Effector memory CD4-positive, alpha-beta T cell (primary cell): ENCODE measurements at places on chromosomes 12 and 14.

- no peaks in the 10 kb centered on the region for H3K27me3 ChIP-seq
- no peaks in the 10 kb centered on the region for H3K36me3 ChIP-seq
- no peaks in the 10 kb centered on the region for H3K4me1 ChIP-seq
- no peak overlapping the region for H3K27ac ChIP-seq
- H3K4me3 ChIP-seq: no peak overlapping the region
Measured at GRCh38 chr14:100841761-100842403, 16.0 kb downstream of the MEG3 start.

DNA sequence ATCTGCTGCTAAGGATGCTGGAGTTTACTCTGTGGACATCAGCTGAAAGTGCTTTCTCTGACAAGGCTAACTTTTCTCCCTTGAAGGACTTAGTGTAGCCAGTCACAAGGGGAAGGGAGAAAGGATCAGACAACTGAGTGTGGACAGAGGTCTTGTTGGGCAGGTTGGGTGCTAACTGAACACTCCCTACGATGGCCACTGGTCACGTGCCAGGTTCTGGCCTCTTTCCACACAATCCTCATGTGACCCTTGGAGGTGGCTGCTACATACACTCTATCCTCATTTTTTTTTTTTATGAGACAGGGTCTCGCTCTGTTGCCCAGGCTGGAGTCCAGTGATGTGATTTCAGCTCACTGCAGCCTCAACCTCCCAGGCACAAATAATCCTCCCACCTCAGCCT is 39.7 kb downstream of the FOXN4 start:
- no peaks in the 10 kb centered on the region for H3K4me1 ChIP-seq
- H3K36me3 ChIP-seq: peaks cover 5% of the 10 kb centered on the region
- H3K27ac ChIP-seq: no peak overlapping the region
- H3K27me3 ChIP-seq: no peaks in the 10 kb centered on the region

DNA sequence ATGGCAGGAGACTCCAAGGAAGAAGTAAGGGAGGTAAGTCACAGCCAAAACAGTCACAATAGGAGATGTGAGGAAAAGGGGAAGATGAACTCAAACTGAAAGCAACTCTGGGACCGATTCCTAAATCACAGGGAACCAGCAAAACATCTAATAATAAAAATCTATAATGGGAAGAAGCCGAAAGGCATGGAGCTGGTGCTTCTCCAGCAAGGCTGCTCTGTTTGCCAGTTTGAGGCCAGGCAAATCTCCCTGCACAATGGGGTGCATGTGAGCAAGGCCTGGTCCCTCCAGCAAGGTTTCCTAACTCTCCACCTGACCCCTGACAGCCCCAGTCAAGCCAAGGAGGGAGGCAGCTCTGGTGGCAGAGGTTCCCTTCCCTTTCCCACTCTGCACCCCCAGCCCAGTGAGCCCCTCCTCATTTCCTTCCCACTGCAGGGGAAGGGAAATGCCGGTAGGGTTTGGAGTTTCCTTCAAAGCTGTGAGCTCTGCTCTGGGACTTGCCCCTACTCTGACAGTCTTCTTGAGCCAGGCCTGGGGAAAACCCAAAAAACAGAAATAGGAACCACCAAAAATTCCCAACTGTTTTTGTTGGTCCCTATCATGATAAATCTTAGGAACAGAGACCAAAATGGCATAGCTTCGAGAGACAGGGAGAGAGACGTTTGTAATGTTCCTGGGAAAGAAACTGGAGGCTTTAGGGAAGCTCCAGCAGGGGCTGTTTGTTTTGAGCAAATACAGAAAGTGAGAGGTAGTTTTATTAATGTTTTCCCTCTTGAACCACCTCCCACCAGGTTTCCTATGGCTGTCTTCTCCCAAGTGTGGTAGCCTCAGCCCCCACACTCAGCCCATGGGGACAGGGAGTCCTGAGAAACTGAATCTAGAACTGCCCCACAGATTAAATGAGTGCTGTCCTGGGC is 34.6 kb downstream of the FMNL3 start:
- no peaks in the 10 kb centered on the region for H3K27me3 ChIP-seq
- DNase-seq: no peak
- no peak overlapping the region for H3K4me3 ChIP-seq
- H3K4me1 ChIP-seq: peaks cover 54% of the 10 kb centered on the region

- H3K27me3 ChIP-seq: no peaks in the 10 kb centered on the region
- H3K4me1 ChIP-seq: no peaks in the 10 kb centered on the region
- H3K4me3 ChIP-seq: no peak overlapping the region
- peaks cover 73% of the 10 kb centered on the region for H3K36me3 ChIP-seq
- DNase-seq: no peak
Measured at GRCh38 chr12:109962398-109962797, 33.8 kb downstream of the GIT2 start.

GRCh38 chr12:116934908-116935705 is 24.4 kb downstream of the FBXW8 start:
- no peaks in the 10 kb centered on the region for H3K4me1 ChIP-seq
- H3K36me3 ChIP-seq: no peaks in the 10 kb centered on the region
- no peak overlapping the region for H3K27ac ChIP-seq
- no peaks in the 10 kb centered on the region for H3K27me3 ChIP-seq

DNA sequence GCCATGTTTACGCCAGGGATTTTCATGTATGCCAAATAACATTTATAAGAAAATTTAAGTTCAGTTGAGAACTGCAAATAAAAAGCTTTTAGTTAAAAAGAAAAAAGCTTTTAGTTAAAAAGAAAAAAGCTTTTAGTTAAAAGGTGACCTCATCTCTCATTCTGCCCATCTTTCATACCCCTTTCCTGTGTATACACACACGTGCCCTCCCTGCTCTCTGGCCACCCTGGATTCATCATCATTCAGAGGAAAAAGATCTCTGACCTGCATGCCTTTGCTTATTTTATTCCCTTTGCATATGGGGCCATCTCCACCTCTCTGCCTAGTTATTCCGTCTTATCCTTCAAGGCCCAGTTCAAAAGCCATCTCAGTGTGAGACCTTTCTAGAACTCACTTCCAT is 38.1 kb upstream of the CDK17 start:
- H3K4me1 ChIP-seq: peaks cover 11% of the 10 kb centered on the region
- no peak for DNase-seq
- H3K36me3 ChIP-seq: no peaks in the 10 kb centered on the region

DNA sequence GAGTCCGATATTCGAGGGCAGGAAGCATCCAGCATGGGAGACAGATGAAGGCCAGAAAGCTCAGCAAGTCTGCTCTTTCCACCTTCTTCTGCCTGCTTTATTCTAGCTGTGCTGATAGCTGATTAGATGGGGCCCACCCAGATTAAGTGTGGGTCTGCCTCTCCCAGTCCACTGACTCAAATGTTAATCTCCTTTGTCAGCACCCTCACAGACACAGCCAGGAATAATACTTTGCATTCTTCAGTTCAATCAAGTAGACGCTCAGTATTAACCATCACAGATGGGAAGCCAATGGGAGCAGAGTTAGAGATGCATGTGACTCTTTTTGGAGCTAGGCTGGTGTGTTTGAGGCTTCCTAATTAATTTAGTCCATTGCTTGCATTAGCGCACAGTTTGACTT is 17.0 kb downstream of the C12orf75 start:
- H3K36me3 ChIP-seq: no peaks in the 10 kb centered on the region
- H3K27me3 ChIP-seq: no peaks in the 10 kb centered on the region

DNA sequence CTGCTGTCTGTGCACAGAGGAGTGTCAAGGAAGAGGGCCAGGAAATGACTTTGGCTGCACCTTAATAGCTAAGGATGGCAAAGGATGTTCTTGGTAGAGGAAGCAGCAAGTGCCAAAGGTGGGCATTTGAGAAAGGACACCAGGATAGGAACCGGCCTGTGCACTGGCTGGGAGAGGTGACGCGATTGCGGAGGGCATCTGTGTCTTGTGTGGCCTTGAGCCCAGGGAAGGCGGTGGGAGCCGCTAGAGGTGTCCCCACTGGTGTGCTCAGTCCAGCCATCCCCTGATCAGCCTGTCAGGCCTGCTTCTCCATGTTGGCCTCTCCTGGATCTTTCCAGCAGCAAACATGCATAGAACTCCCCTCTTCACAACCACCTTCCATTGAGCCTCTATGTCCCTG is 30.2 kb downstream of the PAPLN start:
- no peak overlapping the region for H3K4me3 ChIP-seq
- H3K4me1 ChIP-seq: peaks cover 7% of the 10 kb centered on the region
- H3K27me3 ChIP-seq: no peaks in the 10 kb centered on the region
- no peak overlapping the region for H3K27ac ChIP-seq
- H3K36me3 ChIP-seq: no peaks in the 10 kb centered on the region
- DNase-seq: no peak

GRCh38 chr14:102902523-102903247 is 19.8 kb upstream of the AMN start:
- H3K27ac ChIP-seq: no peak overlapping the region
- H3K27me3 ChIP-seq: no peaks in the 10 kb centered on the region
- H3K4me3 ChIP-seq: no peak overlapping the region
- no peak for DNase-seq
